Activated CD4-positive, alpha-beta memory T cell treated with anti-CD3 and anti-CD28 coated beads for 36 hours (primary cell): ENCODE measurements at places on chromosomes 16 and 17. TPM values are rescaled to one million over a fixed set of nuclear protein-coding genes. Genes with fewer than 3 reads are reported as not detected.
A peak's percentile ranks its signal among the peaks of the same experiment; 100 is the strongest.

DNA sequence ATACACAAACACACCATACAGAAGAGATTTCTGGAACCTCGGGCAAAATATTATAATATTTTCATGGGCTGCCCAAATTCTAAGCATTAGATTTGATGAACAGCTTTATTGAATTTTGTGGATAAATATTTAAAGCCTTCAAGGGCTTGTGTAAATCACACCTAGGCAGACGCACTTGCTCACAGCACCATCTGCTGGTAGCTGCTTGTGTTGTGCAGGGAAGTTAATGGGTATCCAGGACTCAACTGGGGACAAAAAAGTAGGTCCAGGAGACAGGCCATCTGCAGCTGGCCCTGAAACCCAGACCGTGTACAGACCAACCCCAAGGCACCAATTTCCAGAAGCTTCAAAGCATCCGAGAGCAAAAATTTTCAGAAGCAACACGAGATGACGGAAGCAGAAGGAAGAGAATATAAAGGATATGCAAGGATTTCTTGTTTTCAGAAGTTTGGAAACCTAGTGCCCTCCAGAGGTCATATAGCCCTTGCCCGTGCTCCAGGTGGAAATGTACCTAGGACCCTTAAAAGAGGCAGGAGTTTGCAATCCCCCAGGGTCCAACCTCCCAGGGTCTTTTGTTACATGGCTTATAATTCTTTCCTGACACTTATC is 140.0 kb downstream of the CHD9NB start:
- H3K27me3 ChIP-seq = peaks cover 2% of the 10 kb centered on the region
- no peaks in the 10 kb centered on the region for H3K36me3 ChIP-seq
- DNase-seq = peak; percentile 48
- H3K4me1 ChIP-seq = no peaks in the 10 kb centered on the region
- no peak overlapping the region for H3K27ac ChIP-seq

GRCh38 chr17:82063424-82064415 is 1.9 kb downstream of the DUS1L start:
- H3K27me3 ChIP-seq = no peaks in the 10 kb centered on the region
- H3K4me1 ChIP-seq = peaks cover 9% of the 10 kb centered on the region
- DNase-seq = no peak
- H3K36me3 ChIP-seq = peaks cover 2% of the 10 kb centered on the region
- H3K4me3 ChIP-seq = peak overlapping the region; percentile 72

DNA sequence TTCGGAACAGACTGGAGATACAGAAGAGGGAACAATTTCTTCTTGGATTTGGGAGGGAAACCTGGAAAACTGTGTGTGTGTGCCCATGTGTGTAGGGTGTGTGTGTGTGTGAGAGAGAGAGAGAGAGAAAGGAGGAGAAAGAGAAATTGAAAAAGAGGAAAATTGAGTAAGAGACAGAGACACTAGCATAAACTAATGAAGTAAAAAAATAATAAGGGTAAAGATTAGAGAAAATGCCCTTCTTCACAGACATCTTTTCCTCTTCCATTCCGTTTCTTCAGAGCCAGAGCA is 13.9 kb upstream of the HOXB2 start:
- H3K27ac ChIP-seq = no peak overlapping the region
- H3K4me3 ChIP-seq = no peak overlapping the region
- peaks cover 8% of the 10 kb centered on the region for H3K27me3 ChIP-seq
- peaks cover 6% of the 10 kb centered on the region for H3K4me1 ChIP-seq

DNA sequence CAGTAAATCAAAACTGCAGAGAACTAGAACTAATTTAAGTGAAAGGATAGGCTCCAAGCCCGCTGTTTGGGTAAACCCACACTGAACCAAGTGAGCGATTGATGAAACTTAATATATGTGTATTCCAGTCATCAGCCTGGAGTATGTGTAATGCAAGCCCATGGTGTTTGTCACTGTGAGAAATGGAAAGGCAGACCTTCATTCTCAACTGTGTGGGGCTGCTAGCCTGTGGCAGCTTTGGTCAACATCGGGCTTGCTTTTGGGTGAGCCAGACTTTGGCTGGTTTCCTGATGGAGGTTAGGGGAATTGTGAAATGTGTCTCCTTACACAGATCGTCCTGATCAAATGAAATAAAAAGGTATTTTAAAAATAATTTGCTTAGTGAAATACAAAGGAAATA is 279.9 kb downstream of the IRX3 start:
- H3K27me3 ChIP-seq = no peaks in the 10 kb centered on the region
- no peak for DNase-seq
- no peaks in the 10 kb centered on the region for H3K4me1 ChIP-seq
- H3K36me3 ChIP-seq = peaks cover 30% of the 10 kb centered on the region
- no peak overlapping the region for H3K27ac ChIP-seq

DNA sequence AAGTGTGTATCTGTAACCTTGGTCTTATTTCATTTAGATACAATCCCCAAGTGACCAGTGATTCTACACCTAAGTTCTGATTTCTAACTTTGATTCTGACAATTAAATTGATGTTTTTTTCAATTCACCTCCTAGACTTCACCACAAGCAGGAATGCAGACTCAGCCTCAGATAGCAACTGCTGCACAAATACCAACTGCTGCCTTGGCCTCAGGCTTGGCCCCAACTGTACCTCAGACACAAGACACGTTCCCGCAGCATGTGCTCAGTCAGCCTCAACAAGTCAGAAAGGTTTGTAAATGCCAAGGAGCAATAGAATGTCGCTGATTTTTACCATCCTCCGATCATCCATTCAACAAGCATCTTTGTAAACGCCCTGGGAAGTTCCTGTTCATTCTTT is 177.7 kb downstream of the MRTFB start:
- no peak overlapping the region for H3K27ac ChIP-seq
- no peak overlapping the region for H3K4me3 ChIP-seq
- DNase-seq = no peak
- no peaks in the 10 kb centered on the region for H3K27me3 ChIP-seq
- H3K36me3 ChIP-seq = peaks cover 24% of the 10 kb centered on the region

GRCh38 chr17:78824240-78824639 is 16.4 kb downstream of the USP36 start:
- peak overlapping the region; percentile 2 for H3K27ac ChIP-seq
- H3K4me1 ChIP-seq = peaks cover 34% of the 10 kb centered on the region
- DNase-seq = no peak
- peaks cover 84% of the 10 kb centered on the region for H3K36me3 ChIP-seq
- no peak overlapping the region for H3K4me3 ChIP-seq

- no peak overlapping the region for H3K4me3 ChIP-seq
- H3K4me1 ChIP-seq = no peaks in the 10 kb centered on the region
- no peak overlapping the region for H3K27ac ChIP-seq
- no peaks in the 10 kb centered on the region for H3K36me3 ChIP-seq
- DNase-seq = no peak
- H3K27me3 ChIP-seq = no peaks in the 10 kb centered on the region
These were observed 520.8 kb upstream of the ZFHX3 start for GRCh38 chr16:73568769-73569168.

DNA sequence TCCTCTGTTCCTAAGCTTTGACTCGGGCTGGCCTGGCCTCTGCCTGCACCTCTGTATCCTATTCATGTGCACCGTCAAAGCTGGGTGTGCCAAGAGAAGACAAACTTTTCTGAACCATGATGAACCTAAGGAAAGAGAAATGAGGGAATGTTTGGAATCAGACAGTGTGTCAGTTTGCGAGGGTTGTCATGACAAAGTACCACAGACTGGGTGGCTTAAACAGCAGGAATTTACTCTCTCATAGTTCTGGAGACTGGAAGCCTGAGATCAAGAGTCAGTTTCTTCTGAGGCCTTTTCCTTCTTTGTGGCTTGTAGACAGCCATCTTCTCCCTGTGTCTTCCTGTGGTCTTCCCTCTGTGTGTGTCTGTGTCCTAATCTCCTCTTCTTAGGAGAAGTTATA is 129.0 kb downstream of the KATNIP start:
- peaks cover 29% of the 10 kb centered on the region for H3K36me3 ChIP-seq
- no peak overlapping the region for H3K4me3 ChIP-seq
- H3K27me3 ChIP-seq = no peaks in the 10 kb centered on the region
- no peak overlapping the region for H3K27ac ChIP-seq
- H3K4me1 ChIP-seq = no peaks in the 10 kb centered on the region

DNA sequence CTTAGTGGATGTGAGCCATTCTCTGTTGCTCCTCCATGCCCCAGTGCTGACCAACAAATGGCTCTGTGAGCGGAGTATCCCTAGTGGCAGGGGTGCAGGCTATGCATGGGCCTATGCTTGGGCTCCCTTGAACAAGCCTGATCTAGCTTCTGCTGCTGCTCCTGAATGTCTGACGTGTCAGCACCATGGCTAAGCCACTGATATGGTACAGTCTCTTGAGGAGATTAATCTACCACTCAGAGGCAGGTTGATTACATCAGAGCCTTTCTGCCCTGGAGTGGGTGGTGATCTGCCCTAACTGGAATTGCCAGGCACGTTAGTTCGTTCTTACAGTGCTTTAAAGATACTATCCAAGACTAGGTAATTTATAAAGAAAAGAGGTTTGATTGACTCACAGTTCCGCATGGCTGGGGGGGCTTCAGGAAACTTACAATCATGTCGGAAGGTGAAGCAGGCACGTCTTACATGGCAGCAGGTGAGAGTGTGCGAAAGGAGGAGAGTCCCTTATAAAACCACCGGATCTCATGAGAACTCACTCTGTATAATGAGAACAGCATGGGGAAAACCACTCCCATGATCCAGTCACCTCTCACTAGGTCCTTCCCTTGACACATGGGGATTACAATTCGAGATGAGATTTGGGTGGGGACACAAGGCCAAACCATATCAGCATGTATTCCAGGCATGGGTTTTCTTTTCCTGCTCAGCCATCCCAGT is 41.5 kb upstream of the B4GALNT2 start:
- H3K27me3 ChIP-seq = peaks cover 5% of the 10 kb centered on the region
- H3K4me1 ChIP-seq = no peaks in the 10 kb centered on the region
- no peak overlapping the region for H3K27ac ChIP-seq
- H3K4me3 ChIP-seq = no peak overlapping the region
- DNase-seq = no peak
- H3K36me3 ChIP-seq = no peaks in the 10 kb centered on the region

GRCh38 chr16:23416816-23417215 is 36.2 kb downstream of the COG7 start:
- peaks cover 19% of the 10 kb centered on the region for H3K36me3 ChIP-seq
- no peak overlapping the region for H3K4me3 ChIP-seq
- H3K27me3 ChIP-seq = no peaks in the 10 kb centered on the region
- DNase-seq = no peak
- H3K4me1 ChIP-seq = no peaks in the 10 kb centered on the region

DNA sequence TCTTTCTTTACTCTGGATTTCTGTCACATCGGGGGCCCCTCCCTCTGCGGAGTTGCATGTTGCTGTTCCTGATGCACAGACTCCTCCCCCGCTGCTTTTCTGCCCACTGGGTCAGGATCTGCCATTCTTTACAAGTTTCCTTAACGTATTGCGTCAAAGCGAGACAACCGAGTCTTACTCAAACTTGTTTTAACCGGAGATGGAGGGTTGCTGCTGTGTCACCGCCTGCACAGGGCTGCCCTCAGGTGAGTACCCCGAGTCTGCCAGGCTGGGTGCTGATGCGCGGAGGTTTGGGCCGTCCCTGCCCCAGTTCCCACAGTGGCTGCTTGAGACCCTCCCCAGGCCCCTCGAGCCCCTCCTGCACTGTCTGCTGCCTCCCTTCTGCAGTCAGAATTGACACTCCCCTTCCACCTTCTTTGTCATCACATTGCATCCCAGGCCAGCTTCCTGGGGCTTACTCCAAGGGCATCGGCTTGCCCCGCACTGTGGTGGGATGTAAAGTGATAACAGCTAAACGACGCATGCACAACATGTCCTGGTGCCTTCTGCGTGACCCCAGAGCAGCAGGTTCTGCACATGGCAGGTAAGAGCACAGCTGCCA is 19.3 kb downstream of the CARHSP1 start:
- H3K4me3 ChIP-seq = no peak overlapping the region
- peak overlapping the region; percentile 83 for H3K27ac ChIP-seq
- peaks cover 32% of the 10 kb centered on the region for H3K4me1 ChIP-seq
- no peak for DNase-seq

- H3K27ac ChIP-seq = no peak overlapping the region
- no peaks in the 10 kb centered on the region for H3K27me3 ChIP-seq
- peaks cover 26% of the 10 kb centered on the region for H3K4me1 ChIP-seq
- H3K36me3 ChIP-seq = no peaks in the 10 kb centered on the region
- DNase-seq = no peak
- H3K4me3 ChIP-seq = no peak overlapping the region
These were observed 6.2 kb downstream of the AKAP1 start for GRCh38 chr17:57091186-57091618.

DNA sequence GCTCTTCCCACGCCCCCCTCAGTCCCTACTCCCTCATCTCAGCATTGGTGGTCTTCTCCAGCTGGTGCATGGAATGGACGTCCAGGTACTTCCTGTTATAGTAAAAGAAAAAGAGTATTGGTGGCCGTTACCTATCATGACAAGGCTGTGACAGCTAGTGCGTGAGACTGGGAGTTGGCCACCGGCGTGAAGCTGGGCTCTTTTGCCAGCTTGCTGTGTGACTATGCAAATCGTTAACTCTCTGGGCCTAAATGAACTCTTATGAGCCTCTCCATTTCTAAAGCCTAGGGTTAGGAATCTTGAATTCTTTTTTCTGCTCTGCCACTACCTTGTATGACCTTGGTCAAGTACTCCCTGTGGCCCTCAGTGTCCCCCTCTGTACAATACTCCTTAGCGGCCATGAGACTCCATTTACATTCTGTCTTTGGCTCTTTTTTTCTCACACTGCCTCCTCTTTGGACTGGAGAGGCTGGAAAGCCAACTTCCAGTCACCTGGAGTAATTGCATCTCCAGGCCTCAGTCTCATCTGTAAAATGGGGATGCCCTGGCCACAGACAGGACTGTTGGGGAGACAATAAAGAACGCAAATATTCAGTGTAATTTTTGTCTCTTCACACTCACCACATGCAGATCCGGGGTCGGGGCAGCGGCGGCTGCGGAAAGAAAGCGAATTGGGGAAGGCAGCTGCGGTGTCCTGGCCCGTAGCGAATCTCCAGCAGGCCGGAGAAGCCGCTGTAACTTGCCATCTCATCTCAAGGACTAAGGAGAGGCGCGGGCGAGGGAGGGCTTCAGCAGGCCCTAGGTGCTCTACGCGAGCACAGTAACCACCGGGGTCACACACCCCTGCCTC is 1.1 kb downstream of the CFAP119 start:
- peaks cover 25% of the 10 kb centered on the region for H3K4me1 ChIP-seq
- peaks cover 18% of the 10 kb centered on the region for H3K36me3 ChIP-seq
- H3K27me3 ChIP-seq = no peaks in the 10 kb centered on the region
- no peak overlapping the region for H3K27ac ChIP-seq

The NUTF2 gene
- total RNA-seq = 141 TPM

The CTRL gene
- total RNA-seq = 2.9 TPM

The HSD17B1 gene
- total RNA-seq = 0.44 TPM

The TMEM235 gene
- total RNA-seq = not detected

The KRTAP4-3 gene
- total RNA-seq = not detected

The DOC2B gene
- 0.12 TPM for total RNA-seq

The MPV17L gene
- not detected for total RNA-seq

The KCNAB3 gene
- 4.9 TPM for total RNA-seq

The MMP28 gene
- not detected for total RNA-seq

The B3GNT9 gene
- 5.1 TPM for total RNA-seq

The RHBDF2 gene
- total RNA-seq = 28.9 TPM

The SULT1A1 gene
- total RNA-seq = 9.0 TPM
